ENCODE measurements at places on chromosomes 6 and 20. TPM values are rescaled to one million over a fixed set of nuclear protein-coding genes. Genes with fewer than 3 reads are reported as not detected.

Gene EYA4
- polyA plus RNA-seq = not detected

Gene SLPI
- polyA plus RNA-seq = not detected

Gene UBE2C
- not detected for polyA plus RNA-seq

Gene KIF25
- not detected for polyA plus RNA-seq

Gene KIF13A
- polyA plus RNA-seq = not detected

Gene PRDM1
- polyA plus RNA-seq = 97.0 TPM

Gene APOBEC2
- 0.44 TPM for polyA plus RNA-seq

Gene EFCAB8
- not detected for polyA plus RNA-seq

Gene CLIC5
- 3.4 TPM for polyA plus RNA-seq

Gene EGFL8
- not detected for polyA plus RNA-seq

Gene DOK5
- not detected for polyA plus RNA-seq

Gene POPDC3
- polyA plus RNA-seq = not detected

Gene HCK
- 0.09 TPM for polyA plus RNA-seq

Gene ZSCAN31
- 1.2 TPM for polyA plus RNA-seq

Gene SMOC2
- polyA plus RNA-seq = not detected

Gene CPNE5
- polyA plus RNA-seq = 2.7 TPM

Gene SLC22A16
- not detected for polyA plus RNA-seq
